Kidney glomerular epithelial cell (primary cell): ENCODE measurements at places on chromosomes 1 and 21.

GRCh38 chr1:23202263-23202749, 15.0 kb downstream of the HTR1D start:
- DNase-seq = no peak

- DNase-seq = no peak
These were observed 20.6 kb downstream of the CEP104 start for GRCh38 chr1:3836421-3836820.

GRCh38 chr1:3186526-3186921, 117.5 kb downstream of the PRDM16 start:
- DNase-seq = no peak

DNA sequence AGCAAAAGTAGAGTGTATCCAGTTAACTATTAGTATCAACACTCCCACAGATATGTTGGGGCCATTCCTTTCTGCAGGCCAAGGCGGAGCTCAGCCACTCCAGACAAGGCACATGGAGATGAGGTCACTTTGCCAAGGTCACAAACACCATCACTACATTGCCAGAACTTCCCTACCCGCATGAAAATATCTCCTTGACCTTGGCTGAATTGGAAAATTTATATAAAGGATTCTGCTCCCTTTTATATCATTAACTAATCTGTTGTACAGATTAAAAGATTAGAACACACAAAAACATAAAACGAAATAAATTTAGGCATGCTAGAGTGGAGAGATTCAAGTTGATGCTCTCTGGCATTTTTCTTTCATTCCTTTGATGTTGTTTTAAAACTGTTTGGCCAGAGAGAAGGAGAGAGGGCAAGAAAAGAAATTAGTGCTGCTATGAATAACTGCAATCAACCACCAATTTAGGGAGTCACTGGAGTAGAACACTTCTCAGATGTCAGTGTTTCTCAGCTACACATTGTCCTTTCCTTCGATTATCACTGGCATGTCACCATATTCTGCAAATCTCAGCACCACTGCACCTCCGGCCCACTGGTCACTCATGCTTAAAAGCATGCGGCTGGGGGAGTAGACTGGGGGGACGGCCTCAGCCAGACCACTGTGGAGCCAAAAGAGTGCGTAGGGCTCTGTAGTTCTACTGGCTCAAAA, 78.7 kb upstream of the ATP1B1 start:
- DNase-seq = peak; percentile 86

GRCh38 chr21:44760376-44760775, 41.2 kb downstream of the UBE2G2 start:
- DNase-seq = no peak

- DNase-seq = no peak
These were observed 160.1 kb downstream of the TBX15 start for GRCh38 chr1:118828038-118828437.

- DNase-seq = no peak
These were observed 45.1 kb downstream of the SMG7 start for GRCh38 chr1:183517401-183517800.
